Psoas muscle (tissue), 8 donors: ENCODE measurements at places on chromosomes 3 and 15.

DNA sequence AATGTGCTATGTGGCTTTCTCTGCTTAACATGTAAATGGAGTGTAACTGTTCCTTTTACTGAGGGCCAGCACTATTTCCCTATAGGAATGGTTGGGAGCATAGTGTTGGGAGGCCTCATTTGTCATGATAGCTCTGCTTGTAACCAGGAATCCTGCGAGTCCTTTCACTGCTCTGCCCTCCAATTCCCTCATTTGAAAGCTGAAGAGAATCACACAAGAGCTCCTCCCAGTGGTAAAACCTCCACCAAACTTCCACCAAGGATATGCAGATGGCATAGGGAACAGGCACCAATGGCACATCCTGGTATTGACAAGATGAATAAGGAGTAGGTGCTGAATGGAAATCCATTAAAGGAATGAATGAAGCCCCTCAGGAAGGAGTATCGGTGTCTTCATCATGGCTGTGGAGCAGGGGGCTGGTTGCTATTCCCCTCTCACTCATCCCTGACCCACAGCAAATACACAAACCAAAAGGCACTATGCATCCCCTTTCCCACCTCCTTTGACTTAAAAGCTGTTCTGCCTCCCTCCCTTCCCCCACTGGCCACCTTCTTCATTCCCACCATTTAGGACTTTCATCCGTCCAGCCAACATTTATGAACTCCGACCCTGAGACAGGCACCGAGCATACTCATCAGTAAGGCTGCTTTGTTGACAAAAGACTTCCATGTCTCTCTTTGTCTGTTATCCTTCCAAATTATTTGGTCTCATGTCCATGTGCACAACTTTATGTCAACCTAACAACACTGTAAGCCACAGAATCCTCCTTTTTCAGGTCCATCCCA lies 560.8 kb downstream of the FOXP1 start:
- no peak for DNase-seq

- DNase-seq = no peak
Observed at GRCh38 chr15:89671687-89672086, 7.5 kb downstream of the PLIN1 start.

DNA sequence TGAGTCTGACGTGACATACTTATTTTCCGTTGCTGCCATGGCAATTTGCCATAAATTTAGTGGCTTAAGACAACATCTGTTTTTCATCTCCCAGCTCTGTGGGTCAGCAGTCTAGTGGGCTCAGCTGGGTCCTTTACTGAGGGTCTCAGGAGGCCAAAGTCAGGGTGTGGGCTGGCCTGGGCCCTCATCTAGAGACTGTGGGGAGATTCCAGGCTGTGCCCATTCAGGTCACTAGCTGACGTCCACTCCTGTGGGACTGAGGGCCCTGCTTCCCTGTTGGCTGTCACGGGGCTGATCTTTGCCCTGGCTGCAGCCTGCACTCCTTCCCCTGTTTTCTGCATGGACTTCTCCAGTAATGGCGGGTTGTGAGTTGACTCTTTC lies 19.1 kb downstream of the FGD5 start:
- no peak for DNase-seq

DNA sequence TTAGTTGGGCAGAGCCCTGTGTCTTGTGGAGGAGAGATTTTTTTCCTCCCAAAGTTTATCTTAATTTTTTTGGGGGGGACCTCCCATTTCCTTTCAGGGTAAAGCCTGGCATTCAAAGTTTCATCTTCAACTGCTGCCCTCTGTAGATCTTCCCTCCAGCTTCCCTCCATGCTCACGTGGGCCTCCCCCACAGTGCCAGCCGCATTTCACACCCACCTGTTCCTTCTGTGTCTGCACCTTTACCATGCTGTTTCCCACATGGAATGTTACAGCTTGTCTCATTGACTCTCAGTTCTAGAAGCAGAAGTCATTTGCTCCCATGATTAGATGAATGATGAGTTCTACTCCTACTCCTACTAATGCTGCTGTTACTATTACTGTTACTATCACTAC lies 6.5 kb downstream of the CELF6 start:
- no peak for DNase-seq

DNA sequence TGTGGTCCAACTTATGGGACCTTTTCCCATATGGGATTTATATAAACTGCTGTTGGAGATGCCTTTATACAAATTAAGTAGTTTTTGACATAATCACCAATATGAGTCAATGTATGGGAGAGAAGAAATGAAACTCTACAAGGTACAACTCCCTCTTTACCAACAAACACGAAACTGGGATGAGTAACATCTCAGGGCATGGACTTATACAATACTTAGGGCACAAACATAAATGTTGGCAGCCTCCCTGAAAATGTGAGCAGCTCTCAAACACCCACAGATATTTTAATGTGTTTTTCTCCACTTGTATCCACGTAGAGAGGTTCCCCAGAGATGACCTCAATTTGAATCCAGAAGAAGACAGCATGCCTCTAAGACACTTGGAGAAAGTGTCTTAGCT lies 161.6 kb downstream of the MAGI1 start:
- no peak for DNase-seq

- DNase-seq = no peak
Observed at GRCh38 chr3:145906301-145906700, 254.7 kb downstream of the PLOD2 start.

GRCh38 chr3:95044101-95044500 lies 981.2 kb downstream of the NSUN3 start:
- DNase-seq = no peak

GRCh38 chr15:93243573-93243972 lies 154.6 kb upstream of the RGMA start:
- DNase-seq = no peak

- DNase-seq = peak; percentile 98
Observed at GRCh38 chr3:50611464-50612233, at the start of gene CISH. Gene CISH, minus strand, starts transcription at chr3:50611774. Its CDS starts 124 bp downstream, at chr3:50611650.

DNA sequence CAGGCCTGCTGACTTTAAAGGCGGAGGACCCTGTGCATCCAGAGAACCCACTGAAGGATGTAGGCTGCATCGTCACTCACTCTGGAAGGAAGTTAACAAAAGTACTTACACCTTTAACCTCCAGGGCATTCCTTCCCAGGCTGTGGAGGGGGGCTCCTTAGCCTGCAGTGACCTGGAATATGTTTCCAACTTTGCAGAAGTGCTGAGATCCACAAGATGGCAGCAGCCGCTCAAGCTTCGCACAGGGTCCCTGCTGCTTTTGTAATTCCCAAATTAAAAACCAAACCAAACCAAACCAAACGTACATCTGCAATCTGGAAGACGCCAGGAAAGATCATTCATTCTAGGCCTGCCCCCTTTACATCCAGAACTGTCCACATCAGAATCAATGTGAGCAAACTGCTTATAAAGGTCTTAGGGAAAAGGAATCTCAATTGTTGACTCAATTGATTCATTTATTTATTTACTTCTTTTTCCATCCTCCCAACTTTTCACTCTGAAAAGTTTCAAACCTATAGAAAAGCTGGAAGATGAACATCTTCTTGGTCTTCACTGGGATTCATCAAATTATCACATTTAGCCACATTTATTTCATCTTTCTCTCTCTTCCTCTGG lies 70.5 kb upstream of the KLHL25 start:
- peak; percentile 25 for DNase-seq

GRCh38 chr15:55703873-55704301 lies 39.1 kb downstream of the PRTG start:
- no peak for DNase-seq

- no peak for DNase-seq
Observed at GRCh38 chr15:62068810-62069167, 2.0 kb downstream of the C2CD4A start.

DNA sequence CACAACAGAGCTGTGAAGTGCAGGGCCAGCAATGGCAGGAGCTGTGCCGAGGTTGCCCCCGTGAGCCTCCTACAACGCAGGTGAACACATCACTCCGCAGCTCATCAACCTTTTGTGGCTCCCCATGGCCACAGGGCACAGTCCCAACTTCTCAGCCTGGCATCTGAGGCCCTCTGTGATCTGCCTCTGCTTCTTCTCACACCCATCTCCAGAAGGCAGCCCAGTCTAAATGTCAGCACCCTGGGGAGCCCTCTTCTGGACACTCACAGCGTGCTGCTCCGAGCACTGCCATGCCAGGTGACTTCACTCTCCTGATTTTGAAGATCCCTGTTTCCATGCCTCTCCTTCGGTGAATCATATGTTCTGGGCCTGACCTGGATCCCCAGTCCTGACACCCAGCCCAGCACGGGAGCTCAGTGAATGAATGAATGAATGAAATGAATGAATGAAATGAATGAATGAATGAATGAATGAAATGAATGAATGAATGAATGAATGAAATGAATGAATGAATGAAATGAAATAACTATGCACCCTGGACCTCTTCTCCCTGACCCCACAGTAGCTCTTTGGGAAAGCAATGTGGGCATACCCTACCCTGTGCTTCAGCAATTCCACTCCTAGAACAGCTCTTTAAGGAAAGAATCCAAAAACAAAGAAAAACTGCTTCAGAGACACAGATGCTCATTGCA lies 17.9 kb upstream of the SKIC8 start:
- no peak for DNase-seq

DNA sequence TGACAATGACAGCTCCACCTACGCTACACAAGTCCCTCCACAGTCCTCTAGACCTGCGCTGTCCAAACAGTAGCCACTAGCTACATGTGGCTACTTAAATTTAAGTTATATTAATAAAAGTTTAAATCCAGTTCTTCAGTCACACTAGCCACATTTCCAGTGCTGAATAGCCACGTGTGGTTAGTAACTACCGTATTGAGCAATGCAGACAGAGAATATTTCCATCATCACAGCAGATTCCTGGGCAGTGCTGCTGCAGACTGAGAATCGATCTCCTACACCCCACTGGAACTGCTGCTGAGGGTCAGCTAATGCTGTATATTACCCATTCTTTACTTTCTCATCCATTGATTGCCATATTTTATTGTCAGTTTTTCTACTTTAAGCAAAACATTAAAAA lies 40.9 kb downstream of the HDC start:
- DNase-seq = no peak

DNA sequence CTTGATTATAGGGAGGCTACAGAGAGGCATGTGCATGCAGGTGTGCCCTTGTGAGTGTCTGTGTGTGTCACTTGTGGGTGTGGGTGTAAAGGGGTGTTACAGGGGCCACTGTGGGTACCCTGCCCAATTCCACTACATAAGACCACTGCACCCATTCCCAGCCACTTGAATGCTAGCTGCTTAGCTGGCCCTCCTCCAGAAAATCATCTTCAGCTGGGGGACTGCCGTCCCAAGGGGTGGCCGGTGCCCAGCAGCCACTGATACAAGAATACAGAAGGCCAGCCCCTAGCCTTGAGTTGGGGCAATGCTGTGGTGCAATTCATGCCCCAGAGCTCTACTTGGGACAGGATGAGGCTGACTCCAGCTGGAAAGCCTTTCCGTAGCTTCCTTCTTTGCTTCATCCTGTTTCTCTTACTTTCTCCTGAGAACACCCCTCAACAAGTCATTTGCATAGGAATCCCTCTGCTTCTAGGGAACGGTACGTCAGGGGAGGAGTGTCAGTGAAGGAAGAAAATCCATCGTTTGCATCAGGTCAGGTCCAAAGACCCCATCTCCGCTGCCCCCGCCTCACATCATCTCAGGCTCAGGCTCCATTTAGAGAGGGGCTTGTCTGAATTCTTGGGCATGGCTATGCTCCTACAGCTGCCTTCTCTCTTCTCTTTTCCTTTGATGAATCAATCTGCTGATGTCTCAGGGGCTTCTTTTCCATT lies 72.0 kb downstream of the SCN5A start:
- DNase-seq = no peak

- no peak for DNase-seq
Observed at GRCh38 chr3:188558343-188559071, 404.6 kb downstream of the LPP start.

GRCh38 chr3:79809106-79809505 lies 41.3 kb upstream of the ROBO1 start:
- no peak for DNase-seq
